Activated CD8-positive, alpha-beta memory T cell treated with anti-CD3 and anti-CD28 coated beads for 48 hours (primary cell): ENCODE measurements at places on chromosomes 3 and 15.

DNA sequence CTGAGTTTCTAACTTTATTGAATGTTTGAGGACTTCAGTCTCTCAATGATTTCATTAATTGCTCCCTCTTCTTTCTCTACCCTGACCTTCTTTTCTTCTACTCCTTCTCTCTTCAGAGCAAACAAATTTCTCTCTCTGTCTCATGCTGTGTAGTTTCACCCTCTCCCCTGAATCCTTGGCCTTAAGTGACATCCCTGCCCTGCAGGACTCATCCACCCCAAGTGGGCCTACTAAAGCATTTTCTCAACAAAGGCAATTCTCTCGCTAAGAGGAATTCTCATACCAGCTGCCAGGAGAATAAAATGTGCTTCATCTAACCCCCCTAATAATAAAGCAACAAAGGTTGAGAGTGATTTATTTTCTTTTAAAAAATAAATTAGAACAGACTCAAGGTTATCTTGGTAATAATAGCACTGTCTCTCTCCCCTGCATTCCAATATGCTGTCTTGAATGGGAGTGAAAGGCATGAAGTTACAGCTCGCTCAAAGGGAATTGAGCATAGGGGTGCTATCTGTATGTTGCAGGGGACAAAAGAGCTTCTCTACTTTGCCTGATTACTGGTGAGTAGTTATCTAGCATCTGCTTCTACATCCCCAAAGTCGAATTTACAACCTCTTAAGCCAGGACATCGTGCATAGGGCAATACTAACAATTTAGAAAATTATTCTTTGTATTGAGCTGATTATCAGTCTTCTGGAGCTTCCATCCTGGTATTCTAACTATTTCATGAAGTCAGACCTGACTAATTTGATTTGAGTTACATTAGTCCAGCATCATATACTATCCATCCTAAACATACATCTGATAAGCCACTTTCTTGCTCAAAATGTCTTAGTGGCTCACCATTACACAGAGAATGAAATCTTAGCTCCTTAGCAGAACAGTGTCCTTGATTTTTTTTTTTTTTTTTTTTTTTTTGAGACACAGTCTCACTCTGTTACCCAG, 76.9 kb upstream of the DNAJC19 start:
- no peak for DNase-seq

GRCh38 chr15:87224404-87224803, 1032.1 kb downstream of the NTRK3 start:
- no peak for DNase-seq

DNA sequence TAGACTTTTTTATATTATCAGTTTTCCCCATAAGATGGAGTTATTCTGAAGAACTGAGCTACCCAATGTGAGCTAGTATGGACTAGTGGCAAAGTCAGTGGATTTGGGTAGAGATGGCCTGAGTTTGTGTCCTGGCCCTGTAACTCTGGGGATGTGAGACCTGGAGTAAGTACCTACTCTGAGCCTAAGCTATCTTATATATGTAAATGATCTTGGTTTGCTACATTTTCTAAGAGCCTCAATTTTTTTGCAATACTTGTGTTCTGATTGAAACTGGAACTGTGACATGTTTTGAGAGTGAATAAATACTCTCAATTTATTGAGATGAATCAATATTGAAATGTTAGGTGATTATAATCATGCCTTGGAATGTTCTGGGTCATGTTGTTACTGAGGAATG, 73.6 kb downstream of the ZNF621 start:
- no peak for DNase-seq

GRCh38 chr15:38701149-38701548, 136.5 kb upstream of the RASGRP1 start:
- no peak for DNase-seq

DNA sequence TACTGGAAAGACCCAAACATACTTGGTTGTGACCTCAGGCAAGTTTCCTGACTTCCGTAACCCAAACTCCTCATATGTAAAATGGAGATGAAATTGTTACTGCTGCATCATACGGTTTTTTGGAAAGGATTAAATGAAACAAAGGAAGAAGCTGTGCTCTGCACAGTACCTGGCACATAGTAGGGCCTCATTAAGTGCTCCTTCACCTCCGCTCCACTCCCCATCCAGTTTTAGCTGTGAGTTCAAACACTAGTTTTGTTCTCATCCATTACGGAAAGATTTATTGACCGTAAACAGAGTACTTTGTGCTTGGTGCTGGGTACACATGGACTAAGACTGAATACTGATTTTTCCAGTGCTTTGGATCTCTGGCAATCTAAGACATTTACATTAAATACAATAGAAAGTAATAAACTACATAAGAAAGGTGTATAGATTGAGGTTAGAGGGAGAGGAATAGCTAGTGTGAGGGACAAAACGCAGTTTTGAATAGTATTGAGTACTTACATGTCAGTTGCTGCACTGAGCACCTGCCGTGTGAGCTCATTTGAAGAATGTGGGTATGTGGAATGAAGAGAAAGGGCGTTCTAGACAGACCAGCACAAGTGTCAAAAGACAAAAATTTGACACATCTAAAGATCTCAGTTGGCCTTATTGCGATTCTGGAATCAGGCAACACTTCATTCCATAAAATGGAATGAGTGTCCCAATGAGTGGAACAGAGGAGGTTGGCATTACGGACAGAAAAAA, 594 bp upstream of the ICE2 start:
- no peak for DNase-seq

DNA sequence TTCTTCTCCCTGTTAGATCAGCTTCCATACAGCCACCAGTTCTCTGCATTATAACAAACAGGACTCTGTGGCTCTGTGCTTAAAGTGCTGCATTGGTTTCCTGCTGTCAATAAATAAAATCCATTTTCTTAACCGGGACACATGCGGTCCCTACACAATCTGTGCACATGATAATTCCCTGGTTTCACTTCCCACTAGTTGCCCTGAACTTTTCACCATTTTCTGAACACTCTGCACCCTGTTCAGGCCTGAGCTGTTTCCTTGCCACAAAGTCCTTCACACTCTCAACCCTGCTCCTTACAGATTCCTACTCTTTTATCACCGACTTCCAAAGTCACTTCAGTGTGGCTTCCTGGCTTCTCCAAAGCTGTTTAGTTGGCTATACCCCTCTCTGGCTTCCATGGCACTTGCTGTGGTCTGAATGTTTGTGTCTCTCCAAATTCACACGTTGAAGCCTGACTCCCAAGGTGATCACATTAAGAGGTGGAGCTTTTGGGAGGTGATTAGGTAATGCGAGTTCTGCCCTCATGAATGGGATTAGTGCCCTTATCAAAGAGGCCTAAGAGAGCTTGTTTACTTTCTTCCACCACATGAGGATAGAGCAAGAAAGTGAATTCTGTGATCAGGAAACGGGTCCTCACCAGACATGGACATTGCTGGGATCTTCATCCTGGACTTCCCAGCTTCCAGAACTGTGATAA, 233.4 kb downstream of the CHST2 start:
- DNase-seq = no peak

- no peak for DNase-seq
Measured at GRCh38 chr3:30952786-30953185, 58.3 kb upstream of the GADL1 start.

- DNase-seq = no peak
Measured at GRCh38 chr15:52093539-52094510, 18.8 kb downstream of the BCL2L10 start.

DNA sequence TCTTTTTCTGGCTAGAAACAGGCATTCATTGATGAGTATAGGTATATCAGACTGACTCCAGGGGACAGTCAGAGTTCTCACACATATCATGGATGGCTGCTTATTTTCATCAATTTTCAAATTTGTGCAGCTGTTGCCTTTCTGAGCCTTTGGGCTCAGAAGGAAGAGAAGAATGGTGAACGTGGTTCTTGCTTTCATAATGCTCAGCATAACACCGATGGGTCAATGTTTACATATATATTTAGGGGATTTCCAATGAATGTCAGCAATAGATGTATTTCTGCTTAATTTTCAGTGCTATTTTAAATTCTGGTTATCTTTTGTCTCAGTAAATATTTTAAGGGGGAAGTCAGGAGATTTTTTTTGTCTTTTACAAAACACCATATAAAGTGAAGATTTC, 581.4 kb upstream of the DPPA4 start:
- no peak for DNase-seq

DNA sequence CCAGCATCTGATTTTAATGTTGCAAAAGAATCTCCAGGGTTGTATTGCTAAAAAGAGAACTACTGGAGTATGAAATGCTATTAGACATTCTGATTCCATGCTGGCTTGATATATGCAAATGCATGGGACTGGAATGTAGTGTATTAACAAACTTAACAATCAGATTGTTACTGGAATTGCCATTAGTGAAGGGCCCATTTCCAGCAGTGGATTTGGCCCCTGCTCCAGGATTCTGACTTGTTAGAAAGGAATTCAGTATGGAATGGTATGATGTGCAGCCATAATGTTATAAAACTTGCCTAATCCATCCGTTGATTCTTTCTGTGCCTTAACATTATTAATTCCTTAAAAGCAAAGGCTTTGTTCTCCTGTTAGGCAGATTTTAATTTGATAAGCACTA, 7.9 kb downstream of the ARRDC4 start:
- no peak for DNase-seq

- DNase-seq = no peak
Measured at GRCh38 chr3:12154151-12154550, 4.6 kb downstream of the TIMP4 start.

DNA sequence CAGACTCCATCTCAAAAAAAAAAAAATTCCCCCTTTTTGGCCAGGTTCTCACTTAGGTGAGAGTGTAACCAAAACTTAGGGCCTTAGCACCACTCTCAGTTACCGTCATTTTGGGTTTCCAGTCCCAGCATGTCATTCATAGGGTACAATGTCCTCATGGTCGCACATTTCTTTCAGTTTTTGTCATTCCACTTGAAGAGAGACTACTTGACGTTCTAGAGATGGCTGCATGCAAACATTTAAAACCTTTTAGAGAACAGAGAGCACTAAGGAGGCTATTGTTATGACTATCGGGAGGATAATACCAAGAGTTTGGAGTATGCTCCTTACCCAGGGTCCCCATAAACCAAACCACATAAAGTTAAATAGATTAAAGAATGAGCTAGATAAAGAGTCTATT, 37.9 kb upstream of the THUMPD3 start:
- no peak for DNase-seq

DNA sequence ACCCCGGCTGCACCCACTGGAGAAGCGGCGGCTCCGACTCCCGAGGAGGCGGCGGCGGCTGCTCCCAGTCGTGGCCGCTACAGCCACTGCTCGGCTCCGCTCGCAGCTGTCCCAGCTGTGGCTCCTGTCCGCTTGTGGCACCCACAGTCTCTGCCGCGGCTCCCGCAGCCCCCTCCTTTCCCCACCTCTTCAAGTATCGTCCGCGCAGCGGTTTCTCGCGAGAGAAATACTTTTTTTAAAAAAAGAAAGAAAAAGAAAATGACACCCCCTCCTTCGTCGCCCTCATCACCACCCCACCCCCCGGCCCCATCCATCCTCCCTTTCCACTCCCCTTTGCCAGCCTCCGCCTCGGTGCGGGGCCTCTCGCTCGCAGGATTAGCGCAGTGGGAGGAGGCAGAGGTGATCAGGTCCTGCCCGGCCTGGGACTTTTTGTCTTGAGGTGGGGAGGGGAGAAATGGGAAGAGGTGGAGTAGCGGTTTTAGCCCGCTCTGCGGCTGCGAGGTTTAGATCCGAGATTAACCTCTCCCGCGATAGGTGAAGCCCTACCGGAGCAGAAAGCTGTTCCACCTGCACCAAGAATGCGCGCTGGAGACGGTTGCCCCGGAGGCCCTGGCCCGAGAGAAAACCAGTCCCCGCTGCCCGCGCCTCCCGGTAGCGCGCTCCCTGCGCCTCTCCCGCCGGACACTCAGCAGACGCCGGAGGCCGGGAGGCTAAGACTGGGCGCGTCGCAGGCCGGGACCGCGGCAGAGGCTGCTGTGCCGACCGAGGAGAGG, at the start of gene FBN1:
TSS of gene FBN1 (minus strand) at position 152 of the 773 bp plus-strand sequence. CDS start 940 bp downstream, outside the sequence.
- no peak for DNase-seq

GRCh38 chr15:33754242-33754641, 214.1 kb upstream of the CHRM5 start:
- DNase-seq = no peak

DNA sequence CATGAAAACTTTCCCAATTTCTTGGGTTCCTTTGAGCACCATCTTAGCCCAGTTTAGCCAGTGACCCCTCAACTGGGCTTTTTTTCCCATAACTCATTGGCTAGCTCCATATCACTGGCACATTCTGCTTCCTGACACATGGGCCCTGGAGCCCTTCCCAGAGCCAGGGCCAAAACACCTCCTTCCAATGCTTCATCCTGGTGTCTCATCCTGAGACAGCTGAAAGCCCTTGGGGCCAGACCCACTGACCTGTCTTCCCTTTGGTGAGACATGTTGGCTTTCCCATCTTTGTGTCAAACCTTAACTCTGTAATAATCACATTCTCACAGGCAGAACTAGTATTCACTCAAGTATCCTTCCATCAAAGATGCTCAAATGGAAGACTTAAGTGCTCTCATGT, 82.6 kb upstream of the SMAD3 start:
- no peak for DNase-seq

GRCh38 chr15:43886558-43886957, 59.8 kb downstream of the WDR76 start:
- no peak for DNase-seq

DNA sequence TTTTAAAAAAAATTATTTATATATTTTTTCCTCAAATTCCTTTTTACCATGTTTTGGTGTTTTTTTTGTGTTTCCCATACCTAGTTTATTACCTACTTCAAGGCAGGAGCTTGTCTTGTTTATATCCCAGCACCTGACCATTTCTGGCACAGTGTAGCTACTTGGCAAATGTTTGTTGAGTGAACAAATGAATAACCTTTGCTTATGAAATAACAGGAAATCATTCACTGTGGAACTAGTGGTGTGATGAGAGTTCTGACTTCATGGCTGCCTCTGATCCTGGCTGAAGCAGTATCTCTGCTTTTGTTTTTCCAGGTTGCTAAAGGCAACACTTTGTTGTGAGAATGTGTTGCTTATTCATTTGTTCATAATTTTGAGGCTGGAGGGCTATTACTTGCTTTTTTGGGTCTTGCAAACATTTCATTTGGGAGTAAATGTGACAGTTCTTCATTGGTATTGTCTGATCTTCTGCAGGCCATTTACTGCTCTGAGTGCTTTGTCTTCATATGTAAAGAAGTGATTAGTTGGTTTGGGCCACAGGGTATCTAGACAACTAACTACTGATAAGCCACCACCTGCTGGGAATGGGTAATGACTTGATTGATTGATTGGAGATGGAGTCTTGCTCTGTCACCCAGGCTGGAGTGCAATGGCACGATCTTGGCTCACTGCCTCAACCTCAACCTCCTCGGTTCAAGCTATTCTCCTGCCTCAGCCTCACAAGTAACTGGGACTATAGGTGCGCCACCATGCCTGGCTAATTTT, 5.7 kb downstream of the RAD54L2 start:
- no peak for DNase-seq

- no peak for DNase-seq
Measured at GRCh38 chr3:139935866-139936817, 1.2 kb downstream of the CLSTN2 start.

GRCh38 chr15:89841962-89842361, 27.3 kb upstream of the ANPEP start:
- DNase-seq = no peak

- no peak for DNase-seq
Measured at GRCh38 chr15:50911621-50912020, 3.1 kb downstream of the AP4E1 start.

- no peak for DNase-seq
Measured at GRCh38 chr3:98038286-98038685, 3.2 kb upstream of the GABRR3 start.
